ENCODE measurements at places on chromosomes 6 and 20. TPM values are rescaled to one million over a fixed set of nuclear protein-coding genes. Genes with fewer than 3 reads are reported as not detected.

DNA sequence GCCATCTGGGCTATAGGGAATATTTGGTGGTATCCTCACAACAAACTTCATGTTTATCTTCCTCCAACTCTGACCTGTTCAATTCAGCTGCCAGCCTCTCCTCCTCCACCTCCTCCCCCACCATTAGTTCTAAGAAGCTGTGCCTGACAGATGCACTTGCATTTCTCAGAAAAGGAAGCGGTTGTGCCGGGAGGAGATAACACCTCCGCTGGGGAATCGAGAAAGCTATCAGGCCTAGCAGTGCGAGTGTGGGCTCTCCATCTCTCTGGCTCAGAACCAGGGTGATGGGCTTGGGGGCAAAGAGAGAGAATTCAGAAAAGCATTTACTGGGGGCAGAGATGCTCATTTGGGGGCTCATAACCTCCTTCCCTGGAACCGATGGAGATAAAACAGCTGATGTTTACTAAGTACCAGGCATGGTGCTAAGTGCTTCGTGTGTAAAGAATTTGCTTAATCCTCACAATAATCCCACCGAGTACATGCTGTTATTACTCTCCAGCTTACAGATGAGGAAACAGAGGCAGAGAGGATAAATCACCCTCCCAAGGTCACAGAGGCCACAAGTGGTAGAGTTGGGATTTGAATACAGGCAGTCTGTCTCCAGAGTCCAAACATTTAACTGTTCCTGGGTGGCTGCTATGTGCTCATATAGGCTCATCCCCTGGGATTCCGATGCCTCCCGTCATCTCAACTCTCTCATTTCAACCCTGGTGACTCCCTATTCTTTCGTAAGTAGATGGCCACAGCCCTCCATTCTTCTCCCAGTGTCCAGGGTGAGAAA, 38.3 kb downstream of the COX4I2 start:
- no peak for DNase-seq

DNA sequence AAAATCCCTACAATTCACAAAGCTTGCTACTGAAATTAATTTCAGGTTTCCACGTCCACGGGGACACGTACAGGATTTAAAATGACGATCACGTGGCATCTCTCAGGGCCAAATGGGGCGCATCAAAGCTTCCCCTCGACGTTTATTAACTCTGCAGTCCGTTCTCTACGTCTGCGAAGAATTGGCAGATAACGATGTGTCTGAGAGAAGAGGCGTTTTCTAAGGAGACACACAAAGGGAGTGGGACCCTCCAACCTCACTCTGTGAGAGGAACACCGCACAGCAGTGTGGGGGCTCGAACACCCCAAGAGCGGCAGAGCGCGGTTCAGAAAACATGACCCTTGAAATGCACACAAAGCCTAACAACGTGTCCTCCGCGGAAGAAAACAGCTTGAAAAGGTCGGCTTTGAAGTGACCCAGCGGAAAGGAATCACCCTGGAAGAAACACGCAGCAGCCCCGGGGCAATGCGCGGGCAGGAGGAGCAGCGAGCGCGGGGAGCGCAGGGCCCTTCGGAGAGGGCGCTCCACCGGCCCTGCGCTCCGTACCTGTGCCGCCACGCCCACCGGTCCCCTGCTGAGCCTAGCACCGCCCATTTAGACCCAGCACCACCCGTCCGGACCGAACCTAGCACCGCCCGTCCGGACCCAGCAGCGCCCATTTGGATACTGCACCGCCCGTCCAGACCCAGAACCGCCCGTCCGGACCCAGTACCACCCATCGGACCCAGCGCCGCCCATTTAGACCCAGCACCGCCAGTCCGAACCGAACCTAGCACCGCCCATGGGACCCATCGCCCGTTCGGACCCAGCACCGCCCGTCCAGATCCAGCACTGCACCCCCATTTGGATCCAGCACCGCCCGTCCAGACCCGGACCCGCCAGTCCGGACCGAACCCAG, 1.1 kb upstream of the AFDN start:
- peak; percentile 58 for DNase-seq

- DNase-seq = no peak
Measured at GRCh38 chr6:87494761-87495422, 22.1 kb downstream of the SLC35A1 start.

- no peak for DNase-seq
Measured at GRCh38 chr6:155351273-155352129, 37.2 kb upstream of the TFB1M start.

TSBP1 gene
- not detected for total RNA-seq

PRPF6 gene
- 75.0 TPM for total RNA-seq
